Kidney capillary endothelial cell (primary cell): ENCODE measurements at places on chromosomes 11 and 22.

DNA sequence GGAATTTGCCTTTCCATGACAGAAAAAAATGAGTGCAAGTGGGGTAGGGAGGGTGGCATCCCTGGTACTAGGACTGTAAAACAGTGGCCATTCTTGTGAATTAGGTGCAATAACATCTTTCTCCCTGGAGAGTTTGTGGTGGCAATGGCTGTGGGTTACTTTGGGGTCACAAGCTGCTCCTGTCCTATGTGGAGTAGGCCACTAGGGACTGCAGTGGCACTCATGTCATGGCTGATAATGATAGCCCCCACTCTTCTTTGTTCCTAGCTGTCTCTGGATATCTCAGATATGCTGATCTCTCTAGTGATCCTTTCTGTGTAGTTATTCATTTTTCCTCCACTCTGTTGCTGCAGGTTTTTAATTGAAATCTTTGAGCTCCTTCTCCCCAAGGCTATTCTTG lies 270.5 kb upstream of the CHORDC1 start:
- DNase-seq, result no peak

DNA sequence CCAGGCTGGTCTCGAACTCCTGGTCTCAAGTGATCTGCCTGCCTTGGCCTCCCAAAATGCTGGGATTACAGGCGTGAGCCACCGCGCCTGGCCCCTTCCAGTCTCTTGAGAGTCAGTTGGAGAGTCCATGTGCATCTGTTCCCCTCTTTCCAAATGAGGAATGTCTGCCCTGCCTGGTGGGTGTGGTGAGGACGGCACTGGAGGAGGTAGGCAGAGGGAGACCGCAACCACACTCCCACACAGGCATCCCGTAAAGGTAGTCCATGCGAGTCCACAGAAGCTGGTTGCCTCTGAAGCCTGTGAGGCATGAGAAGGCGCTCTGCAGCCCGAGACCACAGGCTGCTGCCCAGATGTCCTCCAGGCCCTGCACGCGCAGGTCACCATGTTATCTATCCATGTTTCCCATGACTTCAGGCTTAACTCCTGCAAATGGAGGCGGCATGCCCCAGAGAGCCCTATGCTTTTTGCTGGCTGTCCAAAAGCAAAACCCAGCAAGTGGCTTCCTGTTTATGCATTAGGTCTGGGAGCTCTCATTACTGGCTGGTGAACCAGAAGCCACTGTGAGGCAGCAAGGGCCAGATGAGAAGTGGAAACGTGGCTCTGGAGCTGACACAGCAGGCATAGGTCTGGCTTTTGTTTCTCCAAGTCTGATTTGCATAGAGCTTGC lies 43.4 kb downstream of the GRIK4 start:
- no peak for DNase-seq

GRCh38 chr11:27857014-27857413 lies 156.8 kb upstream of the BDNF start:
- DNase-seq, result no peak

GRCh38 chr22:49771266-49772065 lies 56.2 kb downstream of the BRD1 start:
- DNase-seq, result no peak

GRCh38 chr22:19917389-19918138 lies 24.0 kb upstream of the COMT start:
- no peak for DNase-seq
